ENCODE measurements at places on chromosomes 6 and 20. TPM values are rescaled to one million over a fixed set of nuclear protein-coding genes. Genes with fewer than 3 reads are reported as not detected.

- peak; percentile 89 for DNase-seq
These were observed 1.8 kb downstream of the FOXO3 start for GRCh38 chr6:108562503-108562993.

The MYLK2 gene
- 0.21 TPM for total RNA-seq

The EPB41L1 gene
- 11.9 TPM for total RNA-seq

DNA sequence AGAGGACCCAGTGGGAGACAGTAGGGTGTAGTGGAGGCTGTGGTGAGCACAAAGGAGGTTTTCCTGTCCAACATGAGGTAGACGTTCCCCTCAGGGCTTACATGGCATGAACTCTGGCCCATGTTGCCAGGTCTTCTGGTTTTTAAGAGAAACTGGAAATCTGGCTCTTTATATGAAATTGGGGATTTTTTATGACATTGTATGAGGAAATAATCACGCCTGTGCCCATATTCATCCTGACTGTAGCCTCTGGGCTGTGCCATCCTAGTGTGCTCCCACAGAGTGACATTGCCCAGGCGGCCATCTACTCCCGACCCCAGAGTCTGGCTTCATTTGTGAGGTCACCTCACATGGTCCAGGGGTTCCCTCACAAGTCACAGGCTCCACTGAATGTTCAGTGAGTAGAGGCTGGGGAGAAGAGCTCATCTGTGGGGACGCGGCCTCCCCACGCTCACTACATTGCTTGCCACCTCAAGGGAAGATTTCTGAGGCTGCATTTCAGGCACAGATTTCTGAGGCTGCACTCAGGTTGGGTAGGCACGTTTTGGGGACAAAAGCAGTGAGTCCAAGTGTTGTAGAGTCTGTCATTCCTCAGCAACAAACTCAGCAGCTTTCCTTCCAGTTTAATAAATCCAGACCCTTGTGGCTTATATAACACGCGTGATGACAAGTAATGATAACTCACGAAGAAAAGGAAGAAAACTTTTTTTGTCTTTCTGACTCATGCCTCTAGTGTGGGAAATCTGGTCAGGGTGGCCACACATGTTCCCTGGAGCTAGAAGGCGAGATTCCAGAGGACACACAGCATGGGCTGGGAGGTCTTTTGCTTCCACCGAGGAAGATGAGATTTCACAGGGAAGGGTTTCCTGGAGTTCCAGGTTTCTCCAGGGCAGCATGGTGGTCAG is 41.7 kb downstream of the SLC24A3 start:
- no peak for DNase-seq

DNA sequence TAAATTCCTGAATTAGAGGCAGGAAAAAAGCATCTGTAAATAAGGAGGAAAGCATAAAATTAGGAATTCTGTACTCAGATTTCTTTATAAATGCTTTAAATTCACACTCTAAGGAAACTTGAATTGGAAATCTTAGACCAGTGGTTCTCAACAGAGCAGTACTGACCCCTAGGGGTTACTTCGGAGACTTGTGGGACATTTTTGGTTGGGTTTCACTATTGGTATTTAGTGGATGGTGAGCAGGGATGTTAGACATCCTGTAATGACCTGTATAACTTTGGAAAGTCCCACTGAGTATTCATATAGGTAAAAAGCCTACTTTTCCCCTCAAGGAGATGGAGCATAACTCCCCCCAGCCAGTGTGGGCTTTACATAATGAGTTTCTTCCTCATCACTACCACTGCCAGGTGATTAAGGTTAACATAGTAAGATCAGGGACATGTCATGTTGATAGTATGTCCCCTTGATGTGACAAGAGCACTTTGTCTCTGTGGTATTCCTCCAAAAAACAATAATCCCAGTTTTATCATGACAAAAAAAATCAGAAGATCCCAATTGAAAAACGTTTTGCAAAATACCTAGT is 31.0 kb downstream of the GLO1 start:
- peak; percentile 72 for DNase-seq

DNA sequence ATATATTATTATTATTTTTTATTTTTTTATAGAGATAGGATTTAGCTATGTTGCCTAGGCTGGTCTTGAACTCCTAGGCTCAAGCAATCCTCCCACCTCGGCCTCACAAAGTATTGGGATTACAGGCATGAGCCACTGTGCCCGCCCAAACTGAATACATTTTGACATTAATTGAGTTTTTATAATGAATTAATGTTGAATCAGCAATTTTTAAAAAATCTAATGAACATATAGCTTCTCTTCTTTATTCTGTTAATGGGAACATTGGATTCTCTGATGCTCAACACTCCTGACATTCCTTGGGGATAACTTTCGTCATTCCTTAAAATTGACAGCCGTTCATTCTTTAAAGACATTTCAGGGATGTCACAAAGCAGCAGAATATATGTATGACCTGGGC is 52.4 kb downstream of the ANKS1A start:
- DNase-seq: no peak

DNA sequence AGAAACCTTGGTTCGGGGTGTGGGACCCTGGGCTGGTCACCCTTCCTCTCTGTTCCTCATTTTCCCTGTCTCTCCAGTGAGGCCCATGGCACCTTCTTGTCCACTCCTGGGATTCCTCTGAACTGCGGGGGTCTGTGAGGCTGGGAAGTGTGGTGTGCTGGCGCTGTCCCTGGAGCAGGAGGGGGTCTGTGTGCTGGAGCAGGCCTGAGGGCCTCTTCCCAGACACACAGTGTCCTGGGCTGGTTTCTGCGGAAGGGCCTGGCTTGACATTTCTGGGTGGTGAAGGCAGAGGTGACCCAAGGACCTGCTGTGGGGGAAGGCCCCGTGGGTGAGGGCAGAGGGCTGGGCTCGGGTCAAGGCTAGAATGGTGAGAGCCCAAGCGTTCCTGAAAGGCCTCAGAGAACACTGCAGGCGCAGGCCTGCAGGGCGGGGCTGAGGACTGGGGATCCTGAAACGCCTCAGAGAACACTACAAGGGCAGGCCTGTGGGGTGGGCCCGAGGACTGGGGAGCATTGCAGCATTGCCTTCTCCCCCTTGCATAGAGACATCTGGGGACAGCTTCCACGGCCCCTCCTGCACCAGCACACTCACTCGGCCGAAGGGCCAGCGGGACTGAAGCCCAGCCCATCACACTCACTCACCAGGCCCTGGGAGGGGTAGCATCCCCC is 10.6 kb upstream of the BAK1 start:
- peak; percentile 82 for DNase-seq

The CRIP3 gene
- total RNA-seq: 20.1 TPM

DNA sequence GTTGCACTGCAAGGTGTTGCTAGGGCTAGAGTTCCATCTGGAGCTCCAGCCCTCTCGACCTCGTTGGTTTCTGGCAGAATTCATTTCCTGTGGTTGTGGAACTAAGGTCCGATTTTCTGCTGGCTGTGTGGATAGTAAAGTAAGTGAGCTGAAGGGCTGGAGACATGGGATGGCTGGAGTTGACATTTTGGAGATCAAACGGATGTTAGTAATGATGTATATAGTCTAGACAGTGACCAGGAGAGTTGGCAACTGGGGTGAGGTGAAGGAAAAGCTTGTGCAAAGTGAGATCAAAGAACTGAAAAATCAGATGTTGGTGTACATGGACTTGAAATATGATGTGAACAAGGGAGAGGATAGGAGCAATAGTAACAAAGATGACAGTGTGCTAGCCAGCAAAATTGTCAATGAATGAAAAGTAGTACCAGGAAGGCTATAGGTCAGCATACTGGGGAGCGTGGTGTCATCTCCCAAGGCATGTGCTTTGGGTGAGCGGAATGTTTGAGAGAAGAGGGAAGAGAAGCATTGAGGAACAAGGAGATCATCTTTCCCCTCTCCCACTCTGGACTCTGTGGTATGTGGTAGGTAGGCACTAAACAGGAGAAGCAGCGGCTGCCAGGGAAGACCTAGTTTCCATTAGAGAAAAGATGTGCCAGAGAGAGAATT is 7.8 kb downstream of the QRSL1 start:
- DNase-seq: no peak

The CEP85L gene
- total RNA-seq: 3.7 TPM

GRCh38 chr6:35048631-35049083 is 92.5 kb downstream of the TCP11 start:
- peak; percentile 72 for DNase-seq

DNA sequence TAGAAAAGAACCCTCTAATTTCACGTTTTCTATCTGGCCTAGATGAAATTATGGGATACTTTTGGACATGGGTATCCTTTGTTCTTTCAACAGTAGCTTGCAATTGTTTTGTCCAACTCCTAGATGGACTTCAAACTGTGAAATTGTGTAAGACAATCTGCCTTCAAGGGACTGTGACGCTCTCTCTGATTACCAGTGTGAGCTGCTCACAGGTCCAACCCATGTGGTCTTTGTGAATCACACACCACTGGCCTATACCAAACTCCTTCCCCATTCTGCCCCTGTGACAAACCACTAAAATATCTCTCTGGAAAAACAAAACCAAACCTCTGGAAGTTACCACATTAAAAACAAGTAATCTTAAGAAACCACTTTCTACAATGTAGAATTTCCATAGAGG is 59.5 kb downstream of the NINL start:
- DNase-seq: no peak

The TAAR6 gene
- not detected for total RNA-seq

The AIF1 gene
- 0.48 TPM for total RNA-seq

DNA sequence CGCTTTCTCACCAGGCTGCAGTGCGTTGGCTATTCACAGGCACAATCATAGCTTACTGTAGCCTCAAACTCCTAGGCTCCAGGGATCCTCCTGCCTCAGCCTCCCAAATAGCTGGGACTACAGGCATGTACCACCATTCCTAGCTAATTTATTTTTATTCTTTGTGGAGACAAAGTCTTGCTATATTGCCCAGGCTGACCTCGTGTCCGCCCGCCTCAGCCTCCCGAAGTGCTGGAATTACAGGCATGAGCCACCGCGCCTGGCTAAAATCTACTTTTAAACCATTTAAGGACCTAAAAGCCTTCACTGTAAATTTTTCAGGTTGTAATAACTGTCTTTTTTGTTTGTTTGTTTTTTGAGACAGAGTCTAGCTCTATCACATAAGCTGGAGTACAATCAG is 15.2 kb downstream of the SAMHD1 start:
- DNase-seq: no peak

GRCh38 chr20:472889-473292 is 10.6 kb upstream of the TBC1D20 start:
- DNase-seq: no peak

The SIGLEC1 gene
- total RNA-seq: not detected

The TSHZ2 gene
- 0.07 TPM for total RNA-seq

- no peak for DNase-seq
These were observed 35.8 kb upstream of the YWHAB start for GRCh38 chr20:44849703-44850102.

The ATP6V1G2 gene
- 3.5 TPM for total RNA-seq

DNA sequence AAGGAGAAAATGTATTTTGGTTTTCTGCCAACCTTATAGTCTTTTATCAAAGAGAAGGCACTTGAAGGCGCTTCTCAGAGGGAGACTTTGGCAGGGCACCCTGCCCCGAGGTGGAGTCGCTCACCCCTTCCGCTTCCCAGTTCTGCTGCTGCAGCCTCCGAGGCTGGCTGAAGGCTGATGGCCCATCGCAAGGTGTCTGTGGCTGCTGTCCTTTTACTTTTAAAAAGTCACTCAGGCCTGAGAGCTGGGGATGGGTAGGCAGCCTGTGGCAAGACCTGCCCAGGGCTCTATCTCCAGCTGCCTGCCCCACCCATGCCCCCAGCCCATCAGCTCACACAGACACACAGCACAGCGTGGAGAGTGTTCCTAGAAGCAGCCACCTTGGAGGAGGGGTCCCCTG is 206.6 kb upstream of the CST7 start:
- DNase-seq: no peak

GRCh38 chr6:55397986-55398385 is 70.7 kb downstream of the GFRAL start:
- no peak for DNase-seq

GRCh38 chr20:2228926-2229325 is 66.9 kb upstream of the TGM3 start:
- no peak for DNase-seq

DNA sequence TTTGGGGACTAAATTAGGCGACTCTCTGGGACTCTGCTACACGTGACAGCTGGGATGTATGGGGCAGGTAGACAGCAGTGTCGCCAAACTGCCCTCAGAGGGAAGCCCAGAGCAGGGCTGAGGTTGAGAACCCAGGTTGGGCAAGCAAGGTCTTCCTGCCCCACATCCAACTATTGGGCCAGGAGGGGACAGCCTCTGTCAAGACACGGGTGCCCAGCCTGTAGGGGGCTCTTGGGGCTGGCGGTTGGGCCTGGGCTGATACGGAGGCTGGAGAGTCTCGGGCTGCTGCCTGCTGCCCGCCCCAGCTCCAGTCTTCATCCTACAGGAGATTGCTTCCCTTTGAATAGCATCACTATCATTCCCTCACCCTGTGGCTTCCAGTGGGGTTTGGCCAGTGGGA is 33.3 kb downstream of the CPNE5 start:
- DNase-seq: peak; percentile 81

DNA sequence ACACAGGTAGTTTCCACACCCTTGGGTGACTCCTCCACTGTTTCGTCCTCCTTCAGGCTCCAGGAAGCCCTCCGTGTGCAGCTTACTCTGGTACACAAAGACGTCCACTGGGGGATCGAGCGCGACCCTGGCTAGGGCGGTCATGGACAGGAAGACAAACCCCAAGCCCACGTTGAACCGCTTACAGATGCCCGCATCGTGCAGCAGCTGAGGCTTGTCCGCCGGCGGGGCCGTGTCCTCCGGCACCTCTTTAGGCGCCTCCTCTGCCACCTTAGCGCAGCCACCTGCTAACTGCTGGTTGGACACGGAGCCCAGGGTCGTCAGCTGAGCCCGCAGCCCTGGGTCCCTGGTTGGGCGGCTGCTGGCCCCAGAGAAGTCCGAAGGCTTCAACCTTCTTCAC is 309.0 kb upstream of the BTBD3 start:
- DNase-seq: no peak

The ASXL1 gene
- 14.3 TPM for total RNA-seq

The NOX3 gene
- total RNA-seq: not detected

The FAXC gene
- total RNA-seq: 4.7 TPM

DNA sequence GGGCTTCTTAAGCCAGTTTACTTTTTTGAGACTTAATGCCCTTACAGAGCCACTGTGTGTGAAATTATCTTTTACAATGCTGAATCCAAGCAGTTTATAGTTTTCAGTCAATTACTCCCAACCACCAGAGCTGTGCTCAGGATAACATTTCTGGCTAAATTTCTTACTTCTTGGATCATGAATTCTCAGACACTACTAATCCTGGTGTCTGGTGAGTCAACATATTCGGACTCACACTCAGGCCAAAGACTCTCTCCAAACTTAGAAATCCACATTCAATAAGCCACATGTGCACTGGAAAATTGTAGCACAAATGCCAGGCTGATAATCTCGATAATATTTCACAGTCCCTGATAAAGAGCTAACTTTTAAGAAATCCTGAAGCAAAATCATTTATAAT is 49.0 kb downstream of the PTPRT start:
- no peak for DNase-seq

GRCh38 chr20:63344616-63345327 is 16.4 kb downstream of the CHRNA4 start:
- DNase-seq: no peak

DNA sequence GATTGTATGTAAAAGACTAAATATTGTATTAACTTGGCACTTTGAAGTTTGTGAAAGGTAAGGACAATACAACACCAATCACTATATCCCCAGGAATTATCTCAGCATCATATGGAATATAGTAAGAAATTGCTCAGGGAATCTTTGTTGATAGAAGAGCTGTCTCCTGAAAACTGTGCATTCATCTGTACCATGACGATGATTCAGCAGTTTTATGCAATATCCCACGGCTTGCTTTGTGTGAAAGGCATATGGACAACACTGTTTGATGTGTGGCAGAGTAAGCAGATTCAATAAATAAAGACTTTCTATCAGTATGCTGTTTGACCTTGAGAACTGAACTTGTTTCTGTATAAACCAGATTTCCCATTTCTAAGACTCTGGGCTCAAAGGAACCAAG is 147.5 kb upstream of the PLN start:
- DNase-seq: no peak

The PMEPA1 gene
- 25.1 TPM for total RNA-seq

Data from H7 (cell line).